ENCODE measurements at places on chromosomes 13 and 19.

- no peak for DNase-seq
These were observed 1082.6 kb downstream of the EFNB2 start for GRCh38 chr13:105452895-105453294.

GRCh38 chr13:108315273-108315672 is 45.8 kb downstream of the TNFSF13B start:
- no peak for DNase-seq

DNA sequence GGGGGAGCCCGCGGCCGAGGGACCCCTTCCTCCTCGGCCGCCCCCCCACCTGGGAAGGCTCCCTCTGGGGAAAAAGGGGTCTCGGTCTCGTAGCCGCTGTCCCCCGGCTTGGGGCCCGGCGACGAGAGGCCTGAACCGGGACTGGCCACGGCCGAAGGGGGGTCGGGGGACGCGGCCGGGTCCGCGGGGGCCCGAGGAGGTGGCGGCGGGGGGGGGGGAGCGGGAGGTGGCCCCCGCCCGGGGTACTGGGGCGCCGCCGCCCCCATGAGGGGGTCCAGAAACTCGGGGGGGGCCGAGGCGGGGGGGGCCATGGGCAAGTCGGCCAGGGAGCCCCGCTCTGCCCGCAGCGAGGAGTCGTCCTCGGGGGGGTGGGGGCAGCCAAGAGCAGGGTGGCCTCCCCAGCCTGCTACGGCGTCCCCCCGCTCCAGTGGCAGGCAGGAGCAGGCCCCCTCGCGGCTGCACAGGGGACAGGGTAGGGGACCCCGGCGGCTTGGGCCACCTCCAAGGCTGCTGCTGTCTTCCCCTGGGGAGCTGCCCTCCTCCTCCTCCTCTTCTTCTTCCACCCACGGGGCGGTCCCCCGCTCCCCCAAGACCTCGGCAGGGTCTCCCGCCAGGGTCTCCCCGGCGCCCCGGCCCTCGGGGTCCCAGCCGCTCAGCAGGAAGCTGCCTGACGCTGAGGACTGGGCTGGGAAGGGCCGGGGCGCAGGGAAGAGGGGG is 12.9 kb downstream of the LMTK3 start:
- DNase-seq, result no peak

DNA sequence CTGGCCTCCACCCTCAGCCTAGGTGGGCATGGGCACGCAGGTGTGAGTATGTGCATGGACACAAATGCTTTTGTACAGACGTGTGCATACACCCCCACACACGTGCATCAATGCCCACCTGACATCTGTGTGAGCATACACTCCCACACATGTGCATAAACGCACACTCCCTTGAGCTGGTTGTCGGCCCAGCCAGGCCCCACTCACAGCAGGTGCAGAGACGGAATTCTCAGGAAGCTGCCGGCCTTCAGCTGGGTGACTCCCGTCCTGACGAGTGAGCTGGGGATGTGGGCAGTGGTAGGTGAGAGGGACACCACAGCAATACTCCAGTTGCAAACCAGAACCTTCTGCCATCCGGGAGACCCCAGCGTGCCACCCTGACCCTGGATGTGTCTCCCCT is 1.0 kb downstream of the LGI4 start:
- no peak for DNase-seq

DNA sequence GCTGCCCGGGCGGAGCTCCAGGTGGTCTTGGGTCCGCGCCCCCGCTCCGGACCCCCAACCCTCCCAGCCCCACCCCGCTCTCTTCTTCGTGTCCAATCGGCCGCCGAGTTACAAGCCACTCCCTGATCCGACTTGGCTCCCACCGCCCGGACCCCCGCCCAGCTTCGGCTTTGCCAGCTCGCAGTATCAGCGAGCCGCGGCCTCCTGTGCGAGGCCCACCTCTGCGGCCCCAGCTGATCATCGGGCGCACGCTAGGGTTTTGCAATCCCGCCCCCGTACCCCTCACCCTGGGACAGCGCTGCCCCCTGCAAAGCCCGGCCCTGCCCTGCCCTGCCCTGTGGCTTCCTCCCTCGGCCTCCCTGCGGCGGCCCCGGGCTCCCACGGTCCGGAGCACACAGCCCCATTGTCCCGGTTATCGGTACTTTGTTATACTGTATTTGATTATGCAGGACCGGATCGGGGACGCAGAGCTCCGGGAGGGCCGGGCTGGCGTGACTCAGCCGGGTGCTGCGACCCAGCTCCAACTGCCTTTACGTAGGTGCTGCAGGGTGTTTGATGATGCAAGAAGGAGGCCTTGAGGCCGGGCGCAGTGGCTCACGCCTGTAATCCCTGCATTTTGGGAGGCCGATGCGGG is 598 bp upstream of the LPAR2 start:
- no peak for DNase-seq

DNA sequence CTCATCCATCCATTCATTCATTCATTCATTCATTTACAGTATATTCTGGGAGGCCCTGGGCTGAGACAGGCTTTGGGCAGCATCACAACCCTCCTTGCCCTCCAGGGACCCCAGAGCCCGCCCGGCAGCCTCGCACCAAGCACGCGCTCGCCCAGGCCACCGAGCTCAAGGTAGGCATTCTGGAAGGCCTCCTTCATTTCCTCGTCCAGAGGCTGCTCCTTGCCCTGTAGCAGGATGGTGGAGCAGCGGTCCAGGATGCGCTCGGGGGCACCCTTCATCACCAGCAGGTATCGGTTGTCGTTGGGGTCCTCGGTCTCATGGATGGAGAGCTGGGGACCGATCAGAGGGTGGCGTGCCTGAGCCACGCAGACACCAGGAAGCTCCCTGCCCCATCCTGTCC is 15.6 kb downstream of the ATP1A3 start:
- DNase-seq, result no peak

DNA sequence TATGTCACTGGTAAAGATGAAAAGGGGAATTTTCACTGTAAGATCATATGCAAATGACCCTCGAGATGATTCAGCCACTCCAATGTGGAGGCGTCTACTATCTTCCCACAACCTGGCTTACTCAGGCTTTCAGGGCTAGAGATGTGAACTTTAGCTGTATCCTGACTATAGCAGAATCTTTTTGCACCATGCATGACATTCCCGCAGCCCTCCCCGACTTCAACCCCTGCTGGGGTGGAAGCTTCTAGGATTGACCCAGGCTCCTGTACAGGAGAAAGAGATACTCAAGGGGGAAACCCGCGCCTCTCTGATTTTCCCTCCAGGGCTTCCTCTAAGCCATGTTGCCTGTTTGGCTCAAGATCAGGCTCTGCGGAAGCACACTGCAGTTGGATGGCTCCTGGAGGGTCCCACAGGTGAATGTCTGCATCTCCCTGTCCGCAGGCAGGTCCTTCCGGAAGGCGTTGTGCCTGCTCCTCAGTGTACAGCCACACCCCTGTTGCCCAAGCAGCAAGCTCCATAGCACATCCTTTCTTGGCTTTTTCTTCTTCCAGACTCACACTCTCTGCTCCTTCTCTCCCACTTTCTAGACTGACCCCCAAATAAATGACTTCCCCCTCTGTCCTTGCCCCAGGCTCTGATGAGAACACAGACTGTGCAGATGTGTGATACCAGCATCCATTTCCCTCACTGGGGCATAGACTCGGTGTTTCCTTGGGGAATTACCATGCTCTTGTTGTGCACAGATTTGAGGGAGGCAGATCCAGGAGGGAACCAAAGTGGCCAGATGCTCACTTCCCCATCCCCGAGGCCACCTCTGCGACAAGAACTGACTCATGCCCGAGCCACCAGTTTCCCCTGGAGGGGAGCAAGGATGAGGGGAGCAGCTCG is 29.1 kb upstream of the POP4 start:
- DNase-seq, result no peak

- no peak for DNase-seq
These were observed 41.8 kb downstream of the SACS start for GRCh38 chr13:23391752-23392151.

DNA sequence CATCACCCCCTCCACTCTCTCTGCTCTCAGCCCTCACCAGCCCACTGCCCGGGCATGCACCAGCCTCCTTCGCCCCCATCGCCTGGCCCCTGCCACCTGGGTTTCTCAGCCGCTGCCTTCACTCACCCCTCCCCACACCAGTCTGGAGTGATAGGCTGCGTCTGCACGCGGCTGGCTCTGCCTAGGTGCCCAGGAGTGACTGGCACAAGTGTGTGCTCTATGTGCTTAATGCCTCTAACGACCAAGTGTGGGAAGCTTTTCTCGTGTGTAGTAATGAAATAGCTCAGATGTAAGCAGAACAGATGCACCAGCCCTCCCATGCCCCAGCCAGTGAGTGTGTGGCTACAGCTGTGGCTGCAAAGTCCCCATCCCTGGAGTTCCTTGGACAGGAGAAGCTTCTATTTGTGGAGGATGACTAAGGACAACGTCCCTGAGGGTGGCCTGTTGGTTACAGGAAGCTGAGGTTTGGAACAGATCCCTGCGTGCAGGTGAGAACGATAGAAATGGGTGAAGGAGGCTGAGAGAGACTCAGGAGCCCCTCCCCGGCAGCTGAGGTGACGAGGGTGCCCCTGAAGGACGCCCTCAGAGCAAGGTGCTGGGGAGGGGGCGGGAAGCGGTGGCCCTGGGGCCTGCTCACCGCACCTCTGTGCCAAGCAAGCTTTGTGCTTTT is 35.6 kb downstream of the ATP11A start:
- no peak for DNase-seq

GRCh38 chr13:107765724-107766401 is 449.5 kb downstream of the LIG4 start:
- DNase-seq, result no peak

DNA sequence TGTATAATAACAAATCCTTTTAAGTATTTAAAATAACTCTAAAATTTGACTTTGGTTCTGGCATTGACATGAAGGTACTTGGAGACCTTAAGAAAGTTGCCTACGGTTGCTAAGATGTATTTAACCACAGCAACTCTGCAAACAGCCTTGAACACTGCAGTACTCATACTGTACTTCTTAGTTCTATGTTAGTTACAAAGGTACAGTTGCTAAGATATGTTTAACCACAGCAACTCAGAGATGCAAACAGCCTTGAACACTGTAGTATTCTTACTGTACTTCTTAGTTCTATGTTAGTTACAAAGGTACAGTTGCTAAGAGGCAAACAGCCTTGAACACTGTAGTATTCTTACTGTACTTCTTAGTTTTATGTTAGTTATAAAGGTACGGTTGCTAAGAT is 268.3 kb upstream of the MIR17HG start:
- no peak for DNase-seq

- no peak for DNase-seq
These were observed 31.4 kb upstream of the ZNF492 start for GRCh38 chr19:22602631-22603272.

DNA sequence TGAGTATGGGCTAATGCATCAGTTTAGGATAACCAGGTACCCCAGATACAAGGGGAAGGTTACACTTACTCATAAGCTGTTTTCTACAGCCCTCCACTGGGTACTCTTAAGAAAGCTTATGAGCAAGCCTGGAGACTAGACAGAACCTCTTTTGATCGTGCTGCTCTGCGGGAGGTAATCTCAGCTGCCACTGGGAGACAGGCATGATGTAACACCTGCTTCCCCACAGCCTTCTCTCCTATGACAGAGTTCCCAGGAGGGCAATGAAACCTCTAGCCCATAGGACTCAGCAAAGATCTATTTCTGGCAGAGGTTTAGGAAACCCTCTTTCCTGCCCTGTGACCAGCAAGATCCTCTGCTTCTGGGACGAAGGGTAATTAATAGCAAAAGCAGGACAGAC is 65.6 kb downstream of the WASF3 start:
- DNase-seq, result no peak

DNA sequence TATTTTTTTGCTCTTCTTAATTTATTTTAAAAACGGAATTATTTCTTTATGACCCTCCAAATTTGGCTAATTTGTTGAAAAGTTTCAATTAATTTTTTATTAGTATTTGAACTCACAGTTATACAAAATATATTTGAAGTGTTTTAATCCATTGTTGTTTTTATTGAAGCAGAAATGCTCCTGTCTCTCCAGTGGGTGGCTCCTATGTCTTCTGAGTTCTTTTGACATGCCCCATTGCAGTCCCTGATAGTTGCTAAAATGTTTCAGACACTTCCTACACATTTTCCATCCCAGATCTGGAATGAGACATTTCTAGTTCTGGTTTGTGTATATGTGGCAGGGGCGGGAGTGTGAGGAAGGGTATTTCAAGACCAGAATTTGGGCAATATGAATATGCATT is 579.4 kb upstream of the PRR20A start:
- no peak for DNase-seq

DNA sequence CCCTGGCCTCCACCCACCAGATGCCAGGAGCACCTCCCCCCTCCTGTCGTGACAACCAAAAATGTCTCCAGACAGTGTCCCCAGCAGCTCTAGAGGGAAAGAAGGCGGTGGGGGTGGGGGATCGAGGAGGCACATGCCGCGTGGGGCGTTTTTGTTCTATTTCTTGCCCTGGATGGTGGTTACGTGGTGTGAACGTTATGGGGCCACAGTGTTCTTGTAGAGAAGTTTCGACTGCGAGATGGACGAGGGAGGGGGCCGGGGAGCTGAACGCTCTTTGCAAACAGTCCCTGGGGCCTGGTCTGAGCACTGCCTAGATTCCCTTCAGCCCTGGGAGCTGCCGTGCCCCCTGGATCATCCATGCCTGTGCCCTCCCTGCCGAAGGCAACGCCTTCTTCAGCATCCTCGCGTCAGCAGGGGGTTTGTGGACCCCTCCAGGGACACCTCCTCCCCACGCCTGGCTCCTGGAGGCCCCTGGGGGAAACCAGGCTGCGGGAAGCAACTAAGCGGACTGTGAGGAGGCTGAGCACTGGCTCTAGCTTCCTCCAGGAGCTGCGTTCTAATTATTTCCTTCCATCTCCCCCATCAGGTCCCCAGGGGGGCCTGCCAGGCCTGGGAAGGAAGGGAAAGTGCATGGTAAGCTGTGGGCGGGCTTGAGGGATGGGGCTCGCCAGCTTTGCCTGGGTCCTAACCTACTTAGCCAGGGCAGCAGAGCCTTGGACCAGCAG is 131.5 kb downstream of the IER2 start:
- no peak for DNase-seq

DNA sequence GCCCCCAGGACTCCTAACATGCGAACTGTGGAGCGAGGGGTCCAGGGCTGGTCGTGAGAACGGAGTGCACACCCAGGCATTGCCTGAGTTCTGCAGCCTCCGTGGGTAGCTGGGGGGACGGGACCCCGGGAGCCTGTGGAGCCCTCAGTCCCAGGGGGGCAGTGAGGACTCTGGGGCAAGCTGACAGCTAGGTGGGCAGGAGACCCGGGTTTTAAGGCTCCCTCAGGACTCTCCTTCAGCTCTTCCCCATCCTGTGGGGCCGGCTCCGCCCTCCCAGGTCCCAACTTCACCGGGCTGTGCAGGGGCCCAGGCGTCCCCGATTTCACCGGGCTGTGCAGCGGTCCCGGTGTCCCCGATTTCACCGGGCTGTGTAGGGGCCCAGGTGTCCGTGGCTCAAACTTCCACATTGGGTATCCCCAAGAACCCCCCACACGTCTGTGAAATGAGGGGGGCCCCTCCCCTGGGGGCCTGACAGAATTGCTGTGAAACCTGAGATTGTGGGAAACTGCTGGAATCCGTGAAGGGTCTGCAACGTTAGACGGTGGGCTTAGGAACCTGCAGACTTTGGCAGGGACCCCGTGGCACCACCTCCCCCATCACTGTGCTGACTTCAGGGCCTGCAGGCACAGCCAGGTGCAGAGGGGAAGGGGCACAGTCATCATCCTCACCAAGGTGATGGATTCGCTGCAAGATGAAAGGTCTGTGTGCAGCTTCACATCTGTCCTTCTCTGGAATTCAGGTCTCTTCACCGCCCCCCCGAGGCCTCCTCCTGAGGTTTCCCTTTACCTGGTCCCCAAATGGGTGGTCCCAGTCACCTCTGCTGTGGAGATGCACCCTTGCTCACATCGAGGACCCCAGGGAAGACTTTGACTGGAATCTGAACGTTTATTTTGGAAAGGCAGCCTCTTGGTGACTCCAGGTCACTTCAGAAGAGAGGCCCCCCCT is 73.2 kb upstream of the MCF2L start:
- DNase-seq, result no peak

Data from hematopoietic multipotent progenitor cell treated with erythropoietin and hydrocortisone succinate and interleukin-3 and kit ligand, for 17 days (in vitro differentiated cells).